ENCODE measurements at places on chromosomes 3 and 15. TPM values are rescaled to one million over a fixed set of nuclear protein-coding genes. Genes with fewer than 3 reads are reported as not detected.

Gene GOLGA8T
- 0.49 TPM for total RNA-seq

Gene EPHA6
- not detected for total RNA-seq

Gene HESX1
- 1.5 TPM for total RNA-seq

Gene C3orf20
- total RNA-seq: 0.56 TPM

Gene MOBP
- not detected for total RNA-seq

Gene TNIK
- total RNA-seq: 31.7 TPM

Gene LMCD1
- 2.5 TPM for total RNA-seq

Gene ANKRD34C
- not detected for total RNA-seq

Gene DUOXA1
- 0.23 TPM for total RNA-seq

Gene PRTG
- total RNA-seq: not detected

Gene ANKUB1
- total RNA-seq: not detected

- DNase-seq: no peak
Measured at GRCh38 chr3:183315739-183316138, 62.7 kb downstream of the B3GNT5 start.

DNA sequence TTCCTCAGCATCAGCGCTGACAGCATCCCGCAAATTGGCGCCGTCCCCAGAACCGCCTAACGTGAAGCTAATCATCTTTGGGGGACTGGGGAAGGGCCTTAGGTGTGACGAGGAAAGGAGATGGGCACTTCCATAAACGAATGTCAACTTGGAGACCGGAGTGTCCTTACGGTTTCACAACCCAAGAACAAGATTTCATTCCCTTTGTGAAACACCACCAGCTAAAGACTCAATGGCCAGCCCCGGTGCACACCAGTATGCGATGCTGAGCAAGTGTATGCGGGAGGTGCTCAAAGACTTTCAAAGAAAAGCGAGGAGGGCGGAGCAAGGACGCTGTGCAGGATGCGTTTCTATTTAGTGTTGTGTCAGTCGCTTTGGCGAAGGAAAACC is 759 bp upstream of the TTBK2 start:
- peak; percentile 62 for DNase-seq

DNA sequence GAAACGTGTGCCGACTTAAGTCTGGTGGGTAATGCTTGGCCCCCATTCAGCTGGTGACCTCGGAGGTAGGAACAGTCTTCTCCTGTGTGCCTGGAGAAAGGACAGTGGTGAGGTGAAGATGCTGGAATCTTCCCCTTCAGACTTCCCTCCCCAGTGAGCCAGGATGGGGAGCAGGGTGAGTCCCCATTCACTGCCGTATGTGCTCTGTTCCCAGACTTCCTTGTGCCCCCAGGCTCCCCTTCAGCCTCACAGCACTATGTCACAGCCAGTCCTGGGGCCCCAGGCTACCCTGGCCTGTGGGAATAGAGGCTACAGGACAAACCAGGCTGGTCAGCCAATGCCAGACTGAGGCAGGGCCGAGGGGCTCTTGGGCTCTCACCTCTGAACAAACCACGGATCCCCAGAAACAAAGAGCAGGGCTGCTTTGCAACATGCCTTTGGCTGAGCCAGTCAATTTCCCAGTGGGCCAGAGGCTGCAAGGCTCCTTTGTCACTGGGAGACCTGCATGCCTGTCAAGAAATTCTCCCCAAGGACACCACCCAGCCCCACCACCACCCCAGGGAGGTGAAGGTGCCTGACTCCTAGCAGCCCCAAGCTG is 31.8 kb upstream of the HHATL start:
- no peak for DNase-seq

GRCh38 chr15:101444015-101444414 is 45.5 kb downstream of the PCSK6 start:
- DNase-seq: no peak

DNA sequence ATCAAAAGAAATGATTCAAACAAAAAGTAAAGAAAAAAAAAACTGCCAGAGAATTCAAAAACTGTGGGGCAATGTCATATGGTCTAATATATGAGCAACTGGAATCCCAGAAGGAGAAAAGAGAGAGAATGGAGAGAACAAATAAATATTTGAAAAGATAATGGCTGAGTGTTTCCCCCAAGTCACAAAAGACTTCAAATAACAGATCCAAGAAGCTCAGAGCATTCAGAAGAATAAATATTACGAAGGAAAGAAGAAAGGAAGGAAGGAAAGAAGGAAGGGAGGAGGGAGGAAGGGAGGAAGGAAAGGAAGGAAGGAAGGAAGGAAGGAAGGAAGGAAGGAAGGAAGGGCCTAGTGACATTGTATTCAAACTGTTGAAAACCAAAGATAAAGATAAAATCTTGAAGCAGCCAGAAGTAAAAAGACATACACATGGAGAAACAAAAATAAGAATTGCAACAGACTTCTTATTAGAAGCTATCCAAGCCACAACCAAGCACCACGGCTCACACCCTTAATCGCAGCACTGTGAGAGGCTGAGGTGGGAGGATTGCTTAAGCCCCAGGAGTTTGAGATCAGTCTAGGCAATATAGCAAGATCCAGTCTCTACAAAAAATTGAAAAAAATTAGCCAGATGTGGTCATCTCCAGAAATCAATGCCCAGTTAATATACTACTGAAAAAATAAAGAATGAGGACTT is 118.9 kb upstream of the IGSF10 start:
- DNase-seq: no peak

- no peak for DNase-seq
Measured at GRCh38 chr3:13537909-13538296, 11.0 kb upstream of the FBLN2 start.

DNA sequence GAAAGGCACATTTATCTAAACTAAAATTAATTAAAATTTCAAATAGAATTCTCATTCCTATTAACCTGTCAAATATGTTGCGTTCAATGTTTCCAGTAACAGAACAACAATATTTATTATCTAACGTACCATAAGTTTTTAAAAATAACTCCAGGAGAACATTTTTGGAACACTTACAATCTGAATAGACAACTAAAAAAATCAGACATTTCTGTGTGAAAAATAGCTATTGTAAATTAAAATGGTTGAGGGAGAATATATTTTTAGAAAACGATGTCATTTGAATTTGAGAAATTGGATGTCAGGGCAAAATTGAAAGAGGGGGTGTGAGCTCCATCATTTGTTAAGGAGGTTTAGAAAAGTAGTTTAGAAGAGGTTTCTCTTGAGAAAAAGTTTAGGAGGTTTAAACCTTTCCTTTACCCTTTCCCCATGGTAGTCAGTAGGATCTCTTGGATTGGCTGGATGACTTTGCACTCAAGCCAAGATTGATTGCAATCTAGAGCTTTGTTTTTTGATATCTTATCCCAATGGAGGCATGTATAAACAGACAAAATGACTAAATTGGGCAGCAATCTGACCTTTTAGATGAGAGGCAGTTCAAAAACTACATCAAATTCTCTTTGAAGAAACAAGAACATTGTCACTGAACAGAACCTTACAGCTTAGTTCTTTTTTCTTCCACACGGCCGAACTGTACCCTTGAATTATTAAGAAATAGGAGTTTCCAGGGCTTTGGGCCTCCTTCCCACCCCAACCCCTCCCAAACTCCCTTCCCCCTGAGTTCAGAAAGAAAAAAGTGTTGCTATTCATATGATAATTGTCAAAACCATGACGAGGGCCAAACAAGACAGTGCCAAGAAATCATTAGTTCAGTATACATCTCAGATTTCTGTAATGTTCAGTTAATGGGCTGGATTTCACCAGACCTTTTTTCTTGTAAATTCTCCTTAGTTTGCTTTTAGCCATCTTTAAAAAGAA is 79.7 kb upstream of the CDIN1 start:
- no peak for DNase-seq

DNA sequence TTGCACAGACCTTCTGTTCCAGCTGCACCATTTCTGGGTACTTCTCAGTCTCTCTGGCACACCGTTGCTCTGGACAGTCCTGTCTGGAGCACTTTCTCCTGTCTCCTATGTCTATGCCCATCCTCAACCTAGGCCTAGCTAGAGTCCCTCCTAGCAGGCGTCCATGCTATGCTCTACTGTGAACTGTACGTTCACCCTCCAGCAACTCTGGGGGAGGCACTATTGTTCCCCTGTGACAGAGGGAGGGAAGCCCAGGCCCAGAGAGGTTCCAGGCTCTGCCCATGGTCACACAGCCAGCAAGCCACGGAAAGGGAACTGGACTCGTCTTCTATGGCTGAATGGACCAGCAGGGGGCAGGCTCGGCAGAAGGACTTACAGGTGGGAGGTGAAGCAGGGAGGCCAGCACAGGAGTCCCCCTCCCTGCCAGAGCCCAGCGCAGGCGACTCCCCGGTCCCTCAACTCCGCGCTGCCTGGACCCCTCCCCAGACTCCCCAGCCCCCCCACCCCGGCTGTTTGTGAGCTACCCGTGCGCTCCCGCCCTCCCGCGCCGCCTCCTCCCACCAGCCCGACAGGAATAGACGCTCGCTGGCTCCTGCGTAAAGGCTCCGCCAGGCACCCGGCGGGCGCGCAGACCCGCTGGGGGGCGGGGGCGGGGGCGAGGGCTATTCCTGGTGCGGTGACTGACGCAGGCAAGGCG is 1.7 kb upstream of the LINGO1 start:
- peak; percentile 82 for DNase-seq

- no peak for DNase-seq
Measured at GRCh38 chr3:152830245-152830644, 4.7 kb upstream of the P2RY1 start.

DNA sequence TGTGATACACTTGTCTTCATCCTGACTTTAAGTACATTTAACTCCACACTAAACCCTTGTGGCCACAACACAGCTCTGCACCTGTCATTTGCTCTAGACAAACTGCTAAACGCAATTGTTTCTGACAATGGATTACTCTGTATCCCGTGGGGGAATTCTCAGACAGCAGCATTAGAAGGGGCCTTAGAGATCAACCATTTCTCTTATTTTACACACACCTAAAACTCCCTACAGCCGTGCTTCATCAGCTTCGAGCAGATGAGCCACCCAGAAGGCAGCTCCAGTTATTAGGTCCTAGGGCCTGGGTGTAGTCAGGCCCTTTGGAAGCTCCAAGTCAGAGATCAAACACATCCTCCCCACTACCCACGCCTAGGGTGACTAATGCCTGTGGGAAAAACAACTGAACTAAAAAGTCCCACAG is 1.3 kb upstream of the IL12A start:
- no peak for DNase-seq

- no peak for DNase-seq
Measured at GRCh38 chr15:81291916-81292522, 31.9 kb downstream of the STARD5 start.

GRCh38 chr15:36239509-36239908 is 339.9 kb upstream of the CDIN1 start:
- no peak for DNase-seq

- no peak for DNase-seq
Measured at GRCh38 chr3:157786618-157787017, 283.4 kb upstream of the VEPH1 start.

DNA sequence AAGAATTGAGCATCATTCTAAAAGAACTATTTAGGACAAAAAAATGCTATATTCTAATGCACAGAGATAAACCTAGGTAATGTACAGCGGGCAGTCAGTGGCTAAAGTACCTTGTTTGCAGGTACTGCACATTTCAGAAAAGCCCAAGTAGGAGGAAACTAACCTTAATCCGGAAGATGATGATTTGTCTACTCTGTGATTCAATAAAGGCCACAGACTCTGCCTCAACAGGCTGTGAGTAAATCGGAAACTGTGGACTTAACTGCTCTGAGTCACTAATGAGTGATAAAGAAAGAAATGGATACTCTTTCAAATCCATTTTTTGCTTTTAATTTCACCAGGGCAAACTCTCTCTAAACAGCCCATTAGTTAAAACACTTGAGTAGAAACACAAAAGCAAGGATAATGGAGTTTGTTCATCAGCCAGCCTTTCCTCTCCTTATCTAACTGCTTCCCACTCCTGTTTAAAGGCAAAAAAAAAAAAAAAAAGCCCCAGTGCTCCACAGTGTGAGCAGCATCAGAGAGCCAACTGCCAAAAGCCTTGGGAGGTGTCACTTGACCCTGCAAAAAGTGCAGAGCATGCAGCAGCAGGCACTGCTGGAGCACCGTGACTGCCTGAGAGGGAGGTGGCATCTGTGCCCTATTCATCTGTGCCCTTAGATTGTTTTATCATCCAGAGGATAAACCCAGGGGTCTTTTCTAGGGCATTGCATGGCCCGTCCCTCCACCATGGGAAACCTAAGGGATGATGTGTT is 187.7 kb downstream of the SATB1 start:
- DNase-seq: no peak

- DNase-seq: no peak
Measured at GRCh38 chr3:197076415-197076814, 46.8 kb upstream of the MELTF start.

GRCh38 chr15:85693277-85693676 is 101.4 kb downstream of the KLHL25 start:
- DNase-seq: no peak

GRCh38 chr3:16142350-16143025 is 32.0 kb upstream of the GALNT15 start:
- no peak for DNase-seq

DNA sequence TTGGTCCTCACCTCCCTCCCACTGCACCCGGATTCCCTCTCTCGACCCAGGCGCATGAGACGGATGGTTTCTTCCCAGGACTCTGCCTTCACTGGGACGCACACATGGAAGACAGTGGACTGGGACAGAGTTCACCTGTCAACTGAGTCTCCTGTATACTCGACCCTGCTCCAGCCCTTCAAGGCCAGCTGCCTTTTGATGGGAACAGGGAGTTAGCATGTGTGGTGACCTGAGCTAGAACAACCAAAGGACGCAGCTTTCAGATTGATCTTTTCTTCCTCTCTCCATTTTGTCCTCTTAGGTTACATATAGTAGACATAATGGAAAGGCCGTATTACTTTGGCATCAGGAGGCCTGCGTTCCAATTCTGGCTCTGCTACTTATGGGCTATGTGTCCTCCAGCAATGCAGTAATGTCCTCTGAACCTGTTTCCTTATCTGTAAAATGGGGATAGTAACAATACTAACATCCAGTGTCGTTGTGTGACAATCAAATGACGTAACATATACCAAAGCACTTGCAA is 94.1 kb downstream of the PEX5L start:
- no peak for DNase-seq

- DNase-seq: no peak
Measured at GRCh38 chr3:18134386-18135059, 290.6 kb downstream of the SATB1 start.

GRCh38 chr3:72558001-72558400 is 290.2 kb downstream of the SHQ1 start:
- no peak for DNase-seq

GRCh38 chr15:39628546-39629257 is 47.8 kb downstream of the THBS1 start:
- DNase-seq: no peak

DNA sequence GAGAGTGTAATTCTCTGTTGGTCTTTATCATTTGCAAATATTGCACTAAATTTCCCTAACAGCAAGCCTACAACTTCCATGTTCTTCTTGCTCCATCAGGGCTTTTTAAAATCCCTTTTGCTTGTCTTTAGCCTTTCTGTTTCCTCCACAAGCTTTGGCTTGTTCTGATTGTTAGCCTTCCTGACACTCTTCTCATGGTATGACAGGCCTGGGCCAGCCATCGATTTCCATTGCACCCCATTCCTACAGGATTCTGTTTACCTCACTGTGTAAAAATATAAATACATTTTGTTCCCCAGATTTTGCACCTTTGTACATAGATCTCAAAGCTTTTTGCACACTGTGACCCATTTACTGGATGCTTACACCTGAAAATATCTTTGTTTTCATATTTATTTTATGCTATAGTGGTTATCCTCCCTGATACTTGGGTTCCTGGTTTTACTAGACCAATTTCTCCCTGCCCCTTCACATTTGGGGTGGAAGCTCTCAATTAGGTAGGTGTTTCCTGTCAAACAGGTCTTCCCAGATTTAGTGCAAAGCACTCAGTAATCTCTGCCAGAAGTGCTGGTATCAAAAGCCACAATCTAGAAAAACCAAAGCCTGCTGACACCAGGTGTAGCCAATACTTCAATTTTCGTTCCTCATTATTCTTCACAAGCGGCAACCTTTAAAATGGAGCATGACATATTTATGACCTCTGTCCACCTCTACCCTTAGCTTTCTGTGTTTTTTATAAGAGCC is 57.9 kb upstream of the PPP2R3A start:
- no peak for DNase-seq

Data from activated naive CD4-positive, alpha-beta T cell treated with anti-CD3 and anti-CD28 coated beads, Interleukin-2, amount 50 U/mL, for 72 hours (primary cell).